Mammary microvascular endothelial cell (primary cell): ENCODE measurements at places on chromosomes 1 and 21. TPM values are rescaled to one million over a fixed set of nuclear protein-coding genes. Genes with fewer than 3 reads are reported as not detected.

DSCAM gene
- total RNA-seq: not detected in 2 replicates

PATJ gene
- total RNA-seq: 1.3 and 9.8 TPM in 2 replicates

RHD gene
- not detected in 2 replicates for total RNA-seq

MIXL1 gene
- total RNA-seq: 0.20 TPM in 1 of 2 replicates, not detected in the other

SH2D1B gene
- 0.05 and 0.20 TPM in 2 replicates for total RNA-seq

SELE gene
- total RNA-seq: 2.6 and 3.0 TPM in 2 replicates

CRYAA gene
- not detected in 2 replicates for total RNA-seq

LCE1E gene
- total RNA-seq: not detected in 2 replicates

IL19 gene
- total RNA-seq: not detected in 2 replicates

CENPL gene
- total RNA-seq: 10.9 and 18.8 TPM in 2 replicates

CD1D gene
- not detected in 2 replicates for total RNA-seq

OR14A16 gene
- not detected in 2 replicates for total RNA-seq

CLCA4 gene
- total RNA-seq: not detected in 2 replicates
